Glutamatergic neuron (in vitro differentiated cells): ENCODE measurements at places on chromosomes 6 and 20.

DNA sequence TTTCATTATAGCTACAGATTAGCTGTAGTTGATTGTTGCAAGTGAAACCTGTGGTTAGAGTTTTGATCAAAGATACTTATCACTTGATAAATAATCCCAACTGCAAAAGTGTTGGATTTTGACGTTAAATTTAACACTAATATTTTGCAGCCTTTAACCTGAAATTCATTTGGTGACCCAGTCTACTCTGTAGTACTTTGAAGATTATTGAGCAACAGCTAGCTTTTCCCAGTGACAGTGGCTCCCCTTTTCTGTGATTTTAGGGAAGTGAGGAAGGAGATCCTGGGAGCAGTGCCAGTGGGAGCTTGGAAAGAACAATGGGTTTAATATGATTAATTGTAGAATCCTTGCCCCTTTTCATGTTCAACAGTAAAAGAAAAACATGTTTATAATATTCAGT lies 76.9 kb downstream of the NCOA3 start:
- no peak for DNase-seq

DNA sequence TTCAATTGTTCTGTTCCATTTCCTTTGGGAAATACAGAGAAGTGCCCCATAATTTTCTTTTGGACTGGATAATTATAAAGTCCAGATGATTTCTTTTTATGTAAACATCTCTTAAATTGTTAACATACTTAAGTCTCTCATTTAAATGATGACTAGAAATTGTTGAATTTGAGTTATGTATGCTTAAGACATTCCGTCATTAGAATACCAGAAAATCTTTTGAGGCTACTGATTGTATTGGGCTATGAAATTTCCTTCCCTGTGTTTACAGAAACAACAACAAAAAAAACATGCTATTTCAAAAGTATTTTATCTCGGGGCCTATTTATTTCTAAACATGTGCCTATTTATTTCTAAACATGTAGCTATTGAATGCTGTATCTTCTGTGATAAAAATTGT lies 125.4 kb downstream of the SH3BGRL2 start:
- no peak for DNase-seq

DNA sequence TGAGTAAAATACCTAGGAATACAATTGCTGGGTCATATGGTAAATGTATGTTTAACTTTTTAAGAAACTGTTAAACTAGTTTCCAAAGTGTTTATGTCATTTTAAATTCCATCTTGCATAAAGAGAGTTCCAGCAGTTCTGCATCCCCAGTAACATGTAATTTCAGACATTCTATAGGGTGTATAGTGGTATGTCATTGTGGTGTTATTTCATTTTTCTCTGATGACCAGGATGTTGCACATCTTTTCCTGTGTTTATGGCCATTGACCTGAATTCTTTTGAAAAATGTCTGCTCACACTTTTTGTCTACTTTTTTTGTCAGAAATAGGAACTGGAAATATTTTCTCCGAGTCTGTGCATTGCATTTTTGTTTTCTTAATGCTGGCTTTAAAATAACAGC lies 128.9 kb downstream of the TMEM200A start:
- no peak for DNase-seq

GRCh38 chr6:32047539-32047854 lies 9.3 kb downstream of the CYP21A2 start:
- no peak for DNase-seq

DNA sequence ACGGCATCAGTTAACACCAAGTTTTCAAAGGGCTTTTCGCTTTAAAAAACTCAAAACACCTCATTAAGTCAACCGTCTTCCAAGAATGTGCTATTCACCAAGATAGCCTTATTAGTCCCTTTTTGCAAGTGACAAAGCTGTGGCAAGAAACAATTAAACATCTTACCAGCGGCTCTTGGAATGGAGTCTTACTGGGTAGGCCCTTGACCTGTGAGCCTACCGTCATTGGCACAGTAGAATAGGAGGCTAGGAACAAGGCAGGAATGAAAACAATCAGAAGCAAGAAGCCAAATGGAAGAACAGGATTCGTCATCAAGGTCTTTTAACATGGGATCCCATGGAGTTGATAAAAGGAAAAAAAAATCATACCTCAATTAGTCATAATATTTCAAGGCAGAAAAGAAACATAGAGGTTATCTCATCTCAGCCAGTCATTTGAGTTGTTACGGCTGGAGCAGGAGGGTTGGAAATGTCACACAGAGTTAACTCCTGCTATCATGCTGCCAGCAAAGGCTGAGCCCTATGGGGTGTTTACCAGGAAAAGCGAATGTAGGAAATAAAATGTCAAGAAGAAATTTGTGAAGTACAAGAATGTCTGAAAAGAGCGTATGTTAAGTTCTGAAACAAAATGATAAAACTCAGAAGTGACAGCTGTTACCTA lies 236.4 kb downstream of the UST start:
- DNase-seq: no peak

GRCh38 chr6:111793711-111794111 lies 79.5 kb downstream of the FYN start:
- no peak for DNase-seq

DNA sequence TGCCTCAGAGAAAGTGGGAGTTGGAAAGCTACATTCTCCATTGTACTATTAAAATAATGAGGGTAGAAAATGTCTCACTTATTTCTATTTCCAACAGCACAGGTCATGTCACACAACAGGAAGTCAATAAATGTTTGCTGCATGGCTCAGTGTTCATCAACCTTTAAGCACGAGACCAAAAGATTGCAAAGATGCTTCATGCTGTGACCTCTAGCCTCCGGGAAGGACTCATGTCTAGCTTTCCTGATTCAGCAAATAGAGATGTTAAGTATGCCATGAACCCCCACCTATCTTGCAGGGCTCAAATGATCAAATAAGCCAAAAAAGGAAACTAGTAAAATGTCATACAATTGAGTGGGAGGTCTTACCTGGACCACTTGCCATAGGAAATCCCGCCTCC lies 57.4 kb downstream of the NCOA6 start:
- DNase-seq: no peak

- no peak for DNase-seq
These were observed 589.8 kb downstream of the RNF144B start for GRCh38 chr6:18976966-18977365.

GRCh38 chr6:163965426-163966348 lies 551.2 kb downstream of the QKI start:
- no peak for DNase-seq

GRCh38 chr6:37435373-37435772 lies 2.4 kb downstream of the CMTR1 start:
- DNase-seq: no peak

DNA sequence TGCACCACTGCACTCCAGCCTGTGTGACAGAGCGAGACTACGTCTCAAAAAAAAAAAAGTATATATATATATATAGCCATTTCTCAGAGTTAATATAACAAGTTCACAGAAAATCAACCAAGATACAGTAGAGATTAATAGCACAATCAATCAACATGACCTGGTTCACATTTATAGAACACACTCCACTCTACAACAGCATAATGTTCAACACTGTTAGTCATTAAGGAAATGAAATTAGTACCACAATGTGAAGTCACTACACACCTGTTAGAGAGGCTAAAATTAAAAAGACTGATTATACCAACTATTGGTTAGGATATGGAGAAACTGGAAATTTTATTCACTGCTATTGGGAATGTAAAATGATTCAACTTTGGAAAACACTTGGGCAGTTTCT lies 387.7 kb downstream of the QKI start:
- DNase-seq: no peak
